ENCODE measurements at places on chromosomes 16 and 17.

DNA sequence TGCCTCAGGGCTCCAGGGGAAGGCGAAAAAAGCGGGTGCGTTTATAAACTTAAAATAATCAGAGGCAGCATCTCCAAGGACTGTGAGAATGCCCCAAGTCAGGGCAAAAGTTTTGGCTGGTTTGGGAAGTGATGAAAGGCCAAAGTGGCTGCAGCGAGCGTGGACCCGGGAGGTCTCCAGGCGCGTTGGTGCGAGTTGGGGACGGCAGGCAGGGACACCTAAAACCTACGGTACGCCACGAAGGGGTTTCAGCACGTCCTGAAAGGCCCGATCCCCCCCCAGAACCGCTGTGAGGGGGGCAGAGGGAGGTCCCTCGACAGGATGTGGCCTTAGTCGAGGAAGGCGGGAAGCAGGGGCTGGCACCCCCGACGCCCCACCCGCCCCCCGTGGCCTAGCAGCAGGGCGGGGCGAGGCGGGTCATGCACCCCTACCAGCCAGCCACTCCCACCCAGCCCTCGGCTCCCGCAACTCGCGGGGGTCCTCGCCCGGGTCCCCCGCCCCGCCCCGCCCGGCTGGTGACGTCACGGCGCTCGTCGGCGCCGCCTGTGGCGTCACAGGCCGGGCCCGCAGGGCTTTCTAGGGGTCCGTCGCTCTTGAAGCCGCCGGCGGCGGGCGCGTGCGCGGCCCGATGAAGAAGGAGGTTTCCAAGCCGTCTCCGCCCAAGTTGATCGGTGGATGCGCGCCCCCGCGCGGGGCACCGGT is at the start of gene MYCBPAP:
TSS of gene MYCBPAP (plus strand) at position 569 of the 702 bp plus-strand sequence. CDS start 236 bp downstream, outside the sequence.
- DNase-seq, result peak; percentile 91

DNA sequence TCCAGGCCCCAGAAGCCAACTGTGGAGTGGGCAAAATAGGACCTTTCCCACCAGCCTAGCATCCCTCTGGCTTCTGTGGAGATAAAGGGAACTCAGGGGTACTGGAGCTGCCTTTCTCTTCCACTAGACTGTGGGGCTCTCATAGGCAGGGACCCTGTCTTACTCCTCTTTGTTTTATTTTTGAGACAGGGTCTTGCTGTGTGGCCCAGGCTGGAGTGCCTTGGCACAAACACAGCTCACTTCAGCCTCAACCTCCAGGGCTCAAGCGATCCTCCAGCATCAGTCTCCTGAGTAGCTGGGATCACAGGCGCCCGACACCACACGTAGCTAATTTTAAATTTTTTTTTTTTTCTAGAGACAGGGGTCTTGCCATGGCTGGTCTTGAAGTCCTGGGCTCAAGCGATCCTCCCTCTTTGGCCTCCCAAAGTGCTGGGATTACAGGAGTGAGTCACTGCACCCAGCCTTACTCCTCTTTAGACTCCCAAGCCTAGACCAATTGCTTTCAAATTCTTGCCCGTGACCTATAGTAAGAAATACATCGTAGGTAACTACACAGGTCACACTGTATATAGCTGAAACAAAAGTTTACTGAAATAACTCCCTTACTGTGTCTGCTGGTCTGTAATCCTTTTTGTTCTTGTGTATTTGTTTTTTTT is 2.6 kb downstream of the RAI1 start:
- no peak for DNase-seq

GRCh38 chr17:8724451-8724850 is 20.2 kb downstream of the CCDC42 start:
- DNase-seq, result no peak

DNA sequence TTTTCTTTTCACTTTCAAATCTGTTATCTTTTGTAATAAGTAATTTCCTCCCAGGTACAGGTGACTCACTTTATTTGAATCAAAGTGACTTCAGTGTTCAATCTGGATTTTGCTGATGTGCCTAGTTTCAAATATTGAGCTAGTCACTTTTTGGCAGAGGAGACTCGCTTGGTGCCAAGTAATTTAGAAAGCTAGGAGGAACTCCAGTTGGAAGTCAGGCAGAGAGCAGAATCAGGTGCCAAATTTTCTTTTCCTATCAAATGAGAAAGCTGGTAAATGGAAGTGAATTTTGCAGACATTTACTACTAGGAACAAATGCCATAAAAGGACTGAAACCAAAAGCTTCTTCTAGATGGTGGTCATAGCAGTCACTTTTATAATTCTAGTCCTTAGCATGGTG is 656.0 kb upstream of the KIF2B start:
- DNase-seq, result no peak

DNA sequence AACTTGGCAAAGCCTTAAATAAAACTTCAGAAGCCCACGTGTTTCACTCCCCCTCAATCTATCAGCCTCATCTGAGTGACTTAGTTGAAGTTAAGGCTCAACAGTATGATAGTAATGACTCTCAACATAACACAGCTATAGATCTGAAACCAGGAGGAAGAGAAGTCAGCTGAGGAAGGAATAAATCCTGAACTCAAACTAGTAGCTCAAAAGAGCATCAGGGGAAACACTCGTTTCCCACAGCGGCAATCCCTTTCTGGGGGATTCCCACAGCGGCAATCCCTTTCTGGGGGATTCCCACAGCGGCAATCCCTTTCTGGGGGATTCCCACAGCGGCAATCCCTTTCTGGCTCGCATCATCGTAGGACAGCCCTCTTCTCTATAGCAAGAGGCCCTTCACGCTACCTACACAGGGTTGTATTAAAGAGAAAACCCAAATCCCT is 56.8 kb downstream of the ZZEF1 start:
- DNase-seq, result no peak
